ENCODE measurements at places on chromosomes 1 and 21.

GRCh38 chr1:165895451-165895871 is 68.0 kb downstream of the UCK2 start:
- no peak for ATAC-seq

GRCh38 chr1:100075773-100076172 is 57.0 kb downstream of the SASS6 start:
- no peak for ATAC-seq

DNA sequence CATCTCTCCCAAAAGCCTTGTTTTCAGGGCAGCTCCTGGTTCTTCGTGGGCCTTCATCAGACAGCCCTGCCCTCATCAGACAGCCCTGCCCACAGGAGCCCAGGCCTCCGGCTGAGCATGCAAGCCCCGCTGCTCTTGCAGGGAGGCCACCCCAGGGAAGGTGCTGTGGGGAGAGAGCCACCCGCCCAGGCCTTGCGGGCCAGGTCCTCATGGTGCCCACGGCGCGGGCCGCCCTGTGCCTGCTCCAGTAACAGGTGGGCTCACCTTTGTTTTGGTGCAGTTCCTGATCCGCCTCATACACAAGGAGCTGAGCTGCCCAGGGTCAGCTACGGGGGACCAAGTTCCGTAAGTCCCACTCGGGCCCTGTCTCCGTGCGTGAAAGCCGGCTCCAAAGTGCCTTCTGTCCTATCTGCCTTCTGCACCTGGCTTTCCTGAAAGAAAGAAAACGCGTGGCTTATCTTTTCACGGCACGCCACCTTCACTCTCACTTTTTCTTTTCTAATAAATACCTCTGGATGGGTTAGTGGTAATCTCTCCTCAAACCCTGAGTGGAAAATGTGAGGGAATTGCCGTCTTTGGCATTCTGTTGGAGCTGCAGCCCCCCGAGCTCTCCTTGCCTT is 65.9 kb downstream of the SLC37A1 start:
- ATAC-seq: no peak

GRCh38 chr1:84090447-84091245 is 53.4 kb upstream of the PRKACB start:
- ATAC-seq: no peak

DNA sequence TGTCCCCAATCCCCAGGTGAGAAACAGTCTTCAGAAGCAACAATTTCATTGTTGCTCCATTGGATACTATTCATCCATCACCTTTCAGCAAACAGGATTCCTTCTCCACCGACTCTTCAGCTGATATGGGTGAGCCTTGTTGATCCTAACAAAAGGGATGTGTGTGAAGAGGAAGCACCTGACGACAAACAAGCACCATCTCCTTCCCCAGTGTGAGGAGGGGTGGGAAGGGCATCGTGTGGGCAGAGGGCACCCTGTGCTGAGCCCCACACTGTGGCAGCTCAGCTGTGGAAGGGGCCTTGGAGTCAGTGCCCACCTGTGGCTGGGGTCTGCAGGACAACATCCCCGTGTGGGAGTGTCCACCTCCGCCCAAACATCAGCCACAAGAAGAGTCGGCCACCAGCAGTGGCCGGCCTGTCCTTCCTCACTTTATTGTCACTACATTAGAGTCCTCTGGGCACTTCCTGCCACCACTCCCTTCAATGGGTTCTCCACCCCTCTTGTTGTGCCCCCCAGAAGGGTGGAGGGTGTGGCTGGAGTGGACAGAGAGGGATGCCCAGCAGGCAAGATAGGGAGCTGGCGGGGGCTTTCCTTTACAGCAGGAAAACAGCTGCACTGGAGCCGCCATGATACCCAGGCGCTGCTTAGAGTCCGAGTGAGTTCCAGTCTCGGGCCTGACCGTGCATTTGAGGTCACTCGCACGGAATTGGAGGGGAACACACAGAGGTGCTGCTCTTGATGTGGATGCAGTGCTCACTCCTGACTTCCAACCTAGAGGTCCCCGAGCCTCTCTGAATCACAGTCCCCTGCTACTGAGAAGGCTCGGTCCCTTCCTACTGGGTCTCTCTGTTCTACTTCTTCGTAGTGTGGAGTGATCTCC is 40.9 kb downstream of the VPS26C start:
- no peak for ATAC-seq

- ATAC-seq: no peak
Measured at GRCh38 chr1:42551180-42551579, 88.1 kb downstream of the CCDC30 start.

DNA sequence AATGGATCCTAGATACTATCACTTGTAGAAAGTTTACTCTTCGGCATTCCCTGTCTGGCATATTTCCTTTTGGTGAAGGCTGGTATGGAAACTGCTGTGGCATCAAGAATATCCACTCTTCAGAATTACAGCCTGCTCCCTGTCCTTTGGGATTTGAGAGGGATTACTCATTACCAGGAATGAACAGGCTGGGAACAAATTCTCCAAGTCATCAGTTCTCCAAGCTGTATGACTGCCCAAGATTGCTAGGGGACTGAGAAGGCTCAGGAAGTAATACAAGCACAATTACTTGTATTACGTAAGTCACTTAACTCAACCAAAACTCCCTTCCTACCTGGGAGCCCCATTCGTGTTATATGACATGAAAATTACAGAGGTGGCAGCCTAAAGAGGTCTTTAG is 49.6 kb downstream of the CD58 start:
- ATAC-seq: no peak

DNA sequence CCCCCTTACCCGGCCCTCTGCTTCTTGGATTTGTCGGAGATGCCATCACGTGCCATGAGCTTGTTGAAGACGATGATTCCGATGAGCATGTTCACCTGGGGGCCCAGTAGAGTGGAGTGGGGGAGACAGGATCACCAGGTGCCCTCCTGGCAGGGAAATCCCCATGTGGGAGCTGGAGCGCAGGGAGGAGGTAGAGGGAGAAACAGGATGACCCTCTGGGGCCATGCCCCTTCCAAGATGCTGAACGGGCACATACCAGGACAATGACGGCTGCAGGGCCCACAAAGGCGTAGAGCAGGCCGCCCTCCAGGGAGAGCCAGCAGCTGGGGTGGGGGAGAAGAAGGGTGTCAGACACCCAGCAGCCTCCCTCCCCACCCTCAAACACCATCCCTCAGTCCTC is 28.6 kb downstream of the ADGRB2 start:
- no peak for ATAC-seq

GRCh38 chr1:167450843-167451242 is 67.5 kb downstream of the CD247 start:
- ATAC-seq: no peak

- ATAC-seq: peak; percentile 15
Measured at GRCh38 chr1:12573015-12573825, 44.8 kb downstream of the DHRS3 start.

All from SK-N-SH treated with all-trans-retinoic acid at 6 μM for 48 hours (cell line).